ENCODE measurements at places on chromosomes 7 and 10. TPM values are rescaled to one million over a fixed set of nuclear protein-coding genes. Genes with fewer than 3 reads are reported as not detected.

- DNase-seq: peak; percentile 38
These were observed 130.4 kb downstream of the HIBADH start for GRCh38 chr7:27532314-27532713.

HMX2 gene
- not detected for total RNA-seq

SPDYE1 gene
- total RNA-seq: not detected

TMEM26 gene
- 0.56 TPM for total RNA-seq

DNA sequence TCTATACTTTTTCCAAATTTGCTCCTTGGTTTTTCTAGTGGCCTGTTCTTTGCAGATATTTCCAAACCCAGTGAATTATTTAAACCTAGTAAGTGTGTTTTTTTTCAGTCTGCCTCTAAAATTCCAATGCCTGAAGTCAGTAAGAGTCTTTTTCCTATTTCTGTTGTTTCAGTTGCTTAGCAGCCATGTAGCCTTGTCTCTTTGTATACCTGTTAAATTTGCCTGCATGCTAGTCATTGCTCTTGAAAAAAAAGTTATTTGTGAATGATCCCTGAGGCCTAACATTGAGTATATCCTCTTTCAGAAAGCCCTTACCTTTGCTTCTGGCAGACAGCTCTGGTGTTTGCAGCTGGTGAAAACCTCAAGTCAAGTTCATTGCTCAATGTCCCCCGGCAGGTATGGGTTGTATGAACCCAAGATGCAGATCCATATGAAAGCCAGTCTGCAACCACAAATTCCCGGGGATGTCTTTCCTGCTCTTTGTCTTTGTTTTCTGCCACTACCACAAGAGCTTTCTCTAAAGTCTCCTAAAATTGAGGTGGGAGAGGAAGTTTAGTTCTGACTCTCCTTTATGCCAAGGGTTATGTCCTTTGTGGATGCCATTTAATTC is 35.7 kb downstream of the CH25H start:
- peak; percentile 64 for DNase-seq

ADCY1 gene
- 0.18 TPM for total RNA-seq

GRCh38 chr7:120794106-120794729 is 63.7 kb downstream of the TSPAN12 start:
- no peak for DNase-seq

GRCh38 chr10:52082307-52082706 is 231.8 kb upstream of the DKK1 start:
- DNase-seq: no peak
